ENCODE measurements at places on chromosomes 1 and 21.

DNA sequence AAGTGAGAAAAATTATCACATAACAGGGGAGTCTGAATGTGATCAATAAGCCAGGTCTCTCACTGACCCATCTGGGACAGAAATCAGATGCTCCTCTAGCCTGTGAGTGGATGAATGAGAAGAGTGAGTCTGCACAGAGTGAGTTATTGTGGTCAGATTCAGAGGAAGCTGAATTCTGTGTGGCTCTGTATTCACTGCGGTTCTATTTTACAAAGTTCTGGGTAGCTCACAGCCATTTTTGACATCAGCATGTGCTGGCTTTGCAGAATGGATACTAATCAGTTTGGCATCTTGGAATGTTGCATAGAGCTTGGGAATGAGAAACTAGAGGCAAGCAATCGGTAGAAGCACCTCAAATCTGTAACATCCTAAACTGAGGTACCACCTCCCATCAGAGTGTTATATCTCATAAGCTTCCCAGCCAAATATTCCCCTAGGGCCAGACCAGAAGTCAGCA, 3.8 kb downstream of the COLGALT2 start:
- peak; percentile 67 for DNase-seq

DNA sequence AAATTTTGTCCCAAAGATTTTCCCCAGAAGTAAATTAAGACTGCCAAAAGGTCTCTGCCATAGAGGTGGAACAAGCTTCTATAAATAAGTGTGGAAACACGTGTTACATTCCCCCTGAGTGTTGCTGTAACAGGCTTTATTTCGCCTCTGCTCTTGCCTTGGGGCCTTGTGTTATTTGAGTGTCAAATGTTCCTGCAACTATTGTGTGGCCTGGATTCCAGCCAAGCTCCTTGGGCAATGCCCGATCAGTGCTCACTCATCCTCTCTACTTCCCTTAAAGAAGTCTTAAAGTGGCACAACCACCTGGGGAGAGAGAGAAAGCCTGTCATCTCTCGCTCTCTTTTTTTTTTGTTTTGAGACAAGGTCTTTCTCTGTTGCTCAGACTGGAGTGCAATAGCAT, 156.7 kb downstream of the NR5A2 start:
- peak; percentile 93 for DNase-seq

DNA sequence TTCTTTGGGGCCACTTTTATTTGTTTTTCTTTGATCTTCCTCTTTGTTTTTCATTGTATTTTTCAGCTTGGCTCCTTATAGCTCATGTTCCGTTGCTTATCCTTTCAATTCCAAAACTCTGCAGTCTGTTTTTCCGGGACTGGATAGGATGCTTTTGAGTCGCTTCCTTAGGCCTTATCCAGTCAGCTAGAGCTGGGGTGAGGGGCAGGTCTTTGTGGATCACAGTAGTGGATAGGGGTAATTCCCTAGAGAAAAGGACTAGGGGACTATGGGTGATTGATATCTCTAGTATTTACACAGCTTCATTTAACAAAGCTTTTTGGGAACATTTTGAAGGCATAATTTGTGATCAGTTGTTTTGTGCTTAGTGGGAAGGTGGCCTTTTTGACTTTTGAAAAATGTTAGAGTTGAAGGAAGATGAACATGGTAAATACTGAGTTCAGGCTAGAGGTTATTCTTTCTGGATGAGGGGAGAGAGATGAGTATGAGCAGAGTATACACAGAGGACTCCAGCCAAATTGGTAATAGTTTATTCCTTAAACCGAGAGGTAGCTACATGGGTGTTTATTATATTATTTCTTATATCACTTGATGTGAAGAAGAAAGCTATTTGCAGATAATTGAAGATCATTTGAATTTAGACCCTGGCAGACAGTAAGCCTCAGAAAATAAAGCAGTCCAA, 22.5 kb downstream of the CEP350 start:
- no peak for DNase-seq

DNA sequence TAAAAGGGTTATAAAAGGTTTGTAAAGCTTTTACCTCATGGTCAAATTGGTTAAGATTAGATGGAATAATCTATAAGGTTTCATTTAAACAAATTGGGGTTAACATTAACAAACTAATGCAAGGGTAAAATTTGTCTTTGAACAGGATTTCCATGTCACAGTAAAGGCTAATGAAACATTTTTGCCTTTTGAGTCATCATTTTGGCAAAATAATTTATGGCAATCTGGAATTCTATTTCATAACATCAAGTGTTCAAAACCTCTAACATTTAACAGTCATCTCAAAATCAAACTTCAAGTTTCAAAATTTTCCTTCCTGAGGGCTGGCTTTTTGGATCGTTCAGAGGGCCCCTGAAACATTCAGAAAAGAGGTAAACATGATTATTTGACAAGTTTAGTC, 6.6 kb upstream of the CD46 start:
- DNase-seq, result peak; percentile 37

GRCh38 chr1:201295861-201296260, 12.6 kb downstream of the PKP1 start:
- DNase-seq, result peak; percentile 86

- no peak for DNase-seq
Measured at GRCh38 chr1:24477309-24477708, 25.3 kb upstream of the RCAN3 start.

- peak; percentile 34 for DNase-seq
Measured at GRCh38 chr1:109786531-109787021, 22.9 kb upstream of the EPS8L3 start.

GRCh38 chr1:110872366-110872744, 593 bp upstream of the CD53 start:
- DNase-seq, result no peak

DNA sequence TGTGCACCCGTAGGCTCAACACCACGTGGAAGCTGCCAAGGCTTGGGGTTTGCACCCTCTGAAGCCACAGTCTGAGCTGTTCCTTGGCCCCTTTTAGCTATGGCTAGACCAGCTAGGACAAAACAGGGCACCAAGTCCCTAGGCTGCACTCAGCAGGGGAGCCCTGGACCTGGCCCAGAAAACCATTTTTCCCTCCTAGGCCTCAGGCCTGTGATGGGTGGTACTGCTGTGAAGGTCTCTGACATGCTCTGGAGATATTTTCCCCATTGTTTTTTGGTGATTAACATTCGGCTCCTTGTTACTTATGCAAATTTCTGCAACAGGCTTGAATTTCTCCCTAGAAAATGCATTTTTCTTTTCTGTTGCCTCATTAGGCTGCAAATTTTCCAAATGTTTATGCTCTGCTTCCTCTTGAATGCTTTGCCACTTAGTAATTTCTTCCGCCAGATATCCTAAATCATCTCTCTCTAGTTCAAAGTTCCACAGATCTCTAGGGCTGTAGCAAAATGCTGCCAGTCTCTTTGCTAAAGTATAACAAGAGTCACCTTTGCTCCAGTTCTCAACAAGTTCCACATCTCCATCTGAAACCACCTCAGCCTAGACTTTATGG, 69.0 kb upstream of the KRTAP19-8 start:
- DNase-seq, result peak; percentile 6

DNA sequence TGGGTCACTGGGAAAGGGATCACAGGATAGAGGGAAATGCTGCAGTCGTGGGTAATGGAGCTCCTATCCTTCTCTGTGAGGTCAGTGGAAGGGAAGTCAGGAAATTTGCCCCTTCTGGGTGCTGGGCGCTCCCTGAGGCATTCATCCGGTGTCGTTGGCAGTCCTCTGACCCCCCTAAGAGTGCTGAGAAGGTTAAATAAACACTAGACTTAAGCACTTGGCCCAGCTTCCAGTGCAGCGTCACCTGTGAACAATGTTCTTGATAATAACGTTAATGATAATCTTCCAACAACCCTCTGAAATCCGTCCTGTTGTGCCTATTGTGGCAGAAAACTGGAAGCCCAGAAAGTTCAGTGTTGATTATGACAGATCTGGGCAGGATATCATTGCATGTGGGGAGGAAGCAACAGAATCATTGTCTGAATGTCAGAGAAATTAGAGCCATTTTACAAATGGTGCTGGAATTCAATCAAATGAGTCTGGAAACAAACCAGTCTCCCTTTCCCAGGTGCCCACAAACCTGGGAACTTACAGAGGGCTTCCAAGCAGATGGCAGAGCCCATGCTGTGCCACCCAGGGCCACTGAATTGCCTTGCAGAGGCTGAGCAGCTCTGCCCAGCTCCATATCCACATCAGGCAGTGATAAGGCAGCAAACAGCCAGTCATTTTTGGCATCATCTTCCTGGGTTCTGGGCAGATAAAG, 216.8 kb downstream of the KAZN start:
- DNase-seq, result no peak

DNA sequence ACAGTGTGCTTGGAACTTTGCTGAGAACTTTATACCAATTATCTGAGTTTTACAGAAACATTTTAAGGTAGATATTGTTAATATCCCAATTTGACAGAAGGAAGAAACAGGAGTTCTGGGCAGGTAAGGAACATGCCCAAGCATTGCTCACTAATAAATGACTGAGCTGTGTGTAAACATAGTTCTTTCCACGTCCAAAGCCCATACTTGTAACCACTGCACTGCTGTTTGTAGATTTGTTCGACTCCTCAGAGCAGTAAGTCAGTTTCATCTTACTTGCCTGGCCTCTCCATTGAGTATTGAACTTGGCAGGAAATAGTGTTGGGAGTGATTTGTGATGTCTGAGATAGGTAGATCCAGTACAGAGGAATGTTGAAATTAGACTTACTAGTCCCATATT, 335.1 kb downstream of the KIF26B start:
- no peak for DNase-seq

DNA sequence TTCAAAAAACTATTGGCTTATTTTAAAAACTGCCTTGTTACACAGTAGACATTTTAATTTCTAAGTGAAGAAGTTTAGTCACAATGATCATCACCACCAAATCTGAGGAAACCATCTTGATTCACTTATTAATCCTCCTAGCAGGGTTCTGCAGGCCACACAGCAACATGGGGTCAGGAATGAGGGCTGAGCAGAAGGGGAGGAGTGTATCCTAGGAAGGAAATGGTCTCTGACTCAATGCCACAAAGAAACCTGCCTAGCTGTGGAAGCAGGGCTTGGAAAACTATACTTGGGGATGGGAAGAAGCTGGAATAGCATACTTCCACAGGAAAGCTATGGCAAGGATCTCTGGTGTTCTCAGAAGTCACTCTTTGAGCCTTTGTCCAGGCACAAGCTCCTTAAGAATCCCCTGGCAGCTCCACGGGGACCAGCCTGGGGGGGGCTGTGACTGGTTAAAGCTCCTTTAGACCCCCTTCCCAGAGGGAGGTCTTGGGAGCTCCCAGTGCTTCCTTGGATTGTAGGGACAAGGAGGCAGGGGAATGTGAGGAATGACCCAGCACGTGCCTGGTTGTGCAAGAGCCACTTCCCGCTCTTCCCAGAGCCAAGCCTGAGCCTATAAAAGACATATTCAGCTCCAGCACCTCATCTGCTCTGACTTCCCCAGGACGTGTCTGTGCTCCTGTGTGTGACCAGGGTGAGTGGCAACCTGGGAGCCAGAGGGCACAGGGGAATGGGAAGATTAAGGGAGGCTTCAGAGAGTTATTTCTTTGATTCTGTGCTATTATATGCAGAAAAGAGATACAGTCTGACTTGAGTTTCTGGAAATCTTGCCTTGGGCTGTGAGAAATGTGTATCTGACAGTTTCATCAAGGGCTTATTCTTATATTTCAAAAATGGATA, at the start of gene LCE2A:
Gene LCE2A (plus strand): TSS at position 645 of the 900 bp plus-strand sequence. CDS start 557 bp downstream, outside the sequence.
- DNase-seq, result peak; percentile 61

- peak; percentile 70 for DNase-seq
Measured at GRCh38 chr21:38733972-38734546, 71.7 kb upstream of the ETS2 start.

GRCh38 chr1:32709075-32709474, 6.5 kb upstream of the SYNC start:
- DNase-seq, result no peak

DNA sequence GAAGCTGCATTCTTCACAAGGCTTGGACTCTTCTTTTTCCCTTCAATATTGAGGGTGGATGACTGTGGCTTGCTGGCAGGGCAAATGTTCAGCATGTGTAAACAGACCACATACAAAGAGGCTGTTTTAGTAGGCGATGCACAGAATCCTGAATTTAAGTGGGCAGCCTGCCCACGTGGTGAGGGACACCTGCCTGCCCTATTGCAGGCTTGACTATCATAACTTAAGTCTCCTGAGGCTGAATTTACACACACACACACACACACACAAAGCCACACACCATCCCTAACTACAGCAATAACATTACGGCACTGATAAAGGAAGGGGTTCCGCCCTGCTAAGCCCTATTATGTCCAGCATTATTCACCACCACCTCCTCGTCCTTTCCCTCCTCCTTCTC, 15.9 kb downstream of the SYT2 start:
- no peak for DNase-seq

- no peak for DNase-seq
Measured at GRCh38 chr1:156384007-156384406, 15.0 kb downstream of the RHBG start.

- no peak for DNase-seq
Measured at GRCh38 chr1:233361876-233362275, 34.4 kb downstream of the MAP3K21 start.

- DNase-seq, result no peak
Measured at GRCh38 chr1:180181996-180182642, 27.4 kb downstream of the QSOX1 start.

DNA sequence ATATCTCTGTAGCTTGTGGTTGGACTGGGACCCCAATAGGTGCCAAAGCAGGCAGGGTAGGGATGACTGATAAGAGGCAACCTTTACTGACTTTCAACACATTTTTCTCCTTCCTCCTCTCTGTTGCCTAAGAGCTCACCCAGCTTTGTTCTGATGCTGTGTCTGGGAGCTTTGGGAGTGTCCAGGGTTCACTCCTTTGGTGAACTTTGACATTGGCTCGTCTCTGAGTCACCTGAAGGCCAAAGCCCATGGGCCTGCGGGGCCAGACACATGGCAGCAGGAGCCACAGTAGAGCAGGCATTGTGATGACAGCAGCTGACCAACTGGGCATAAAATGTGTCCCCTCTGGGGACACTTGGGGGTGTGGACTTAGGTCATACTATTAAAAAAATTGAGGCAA, 99.5 kb upstream of the ZNF644 start:
- DNase-seq, result no peak

- DNase-seq, result no peak
Measured at GRCh38 chr1:162215902-162216301, 146.4 kb downstream of the NOS1AP start.

- no peak for DNase-seq
Measured at GRCh38 chr1:7093297-7093696, 308.0 kb downstream of the CAMTA1 start.

- DNase-seq, result peak; percentile 39
Measured at GRCh38 chr1:220775240-220775853, 11.4 kb upstream of the MTARC1 start.

- DNase-seq, result peak; percentile 59
Measured at GRCh38 chr1:94228640-94229375, 8.6 kb downstream of the ARHGAP29 start.

- DNase-seq, result no peak
Measured at GRCh38 chr1:57713501-57713900, 289.6 kb upstream of the DAB1 start.

- DNase-seq, result no peak
Measured at GRCh38 chr1:26114165-26114927, 2.7 kb downstream of the PDIK1L start.

GRCh38 chr21:42959728-42960127, 14.6 kb upstream of the PKNOX1 start:
- DNase-seq, result no peak

GRCh38 chr1:82628887-82629286, 828.2 kb downstream of the ADGRL2 start:
- DNase-seq, result no peak
